ENCODE measurements at places on chromosomes 6 and 20. TPM values are rescaled to one million over a fixed set of nuclear protein-coding genes. Genes with fewer than 3 reads are reported as not detected.
A peak's percentile ranks its signal among the peaks of the same experiment; 100 is the strongest.

DNA sequence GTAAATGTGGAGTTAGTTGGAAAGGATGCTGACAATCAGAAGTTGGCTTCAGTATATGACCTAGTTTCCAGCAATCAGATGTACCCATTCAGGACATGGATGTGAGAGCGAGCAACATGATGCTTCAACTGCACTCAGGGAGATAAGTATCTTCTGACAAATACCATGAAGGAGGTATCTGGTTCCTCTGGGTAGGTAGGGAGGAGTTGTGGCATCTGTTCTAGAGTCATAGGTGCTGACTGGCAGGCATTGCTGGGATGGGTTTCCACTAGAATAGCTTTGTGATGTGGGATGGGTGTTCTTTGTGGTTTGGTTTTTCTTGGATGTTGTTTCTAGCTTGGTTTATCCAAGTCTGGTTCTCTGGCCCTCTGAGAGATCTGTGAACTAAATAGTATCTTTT is 3.9 kb upstream of the REV3L start:
- no peak for DNase-seq
- H3K4me3 ChIP-seq, result no peak overlapping the region
- H3K36me3 ChIP-seq, result peaks cover 21% of the 10 kb centered on the region
- no peak overlapping the region for H3K27ac ChIP-seq
- H3K4me1 ChIP-seq, result peaks cover 22% of the 10 kb centered on the region
- peaks cover 3% of the 10 kb centered on the region for H3K27me3 ChIP-seq

GRCh38 chr6:43759907-43760206 is 10.2 kb upstream of the VEGFA start:
- peak; percentile 5 for DNase-seq
- H3K27ac ChIP-seq, result no peak overlapping the region
- no peaks in the 10 kb centered on the region for H3K27me3 ChIP-seq
- no peak overlapping the region for H3K4me3 ChIP-seq

HSPA12B gene
- 6.3 TPM for total RNA-seq

DNA sequence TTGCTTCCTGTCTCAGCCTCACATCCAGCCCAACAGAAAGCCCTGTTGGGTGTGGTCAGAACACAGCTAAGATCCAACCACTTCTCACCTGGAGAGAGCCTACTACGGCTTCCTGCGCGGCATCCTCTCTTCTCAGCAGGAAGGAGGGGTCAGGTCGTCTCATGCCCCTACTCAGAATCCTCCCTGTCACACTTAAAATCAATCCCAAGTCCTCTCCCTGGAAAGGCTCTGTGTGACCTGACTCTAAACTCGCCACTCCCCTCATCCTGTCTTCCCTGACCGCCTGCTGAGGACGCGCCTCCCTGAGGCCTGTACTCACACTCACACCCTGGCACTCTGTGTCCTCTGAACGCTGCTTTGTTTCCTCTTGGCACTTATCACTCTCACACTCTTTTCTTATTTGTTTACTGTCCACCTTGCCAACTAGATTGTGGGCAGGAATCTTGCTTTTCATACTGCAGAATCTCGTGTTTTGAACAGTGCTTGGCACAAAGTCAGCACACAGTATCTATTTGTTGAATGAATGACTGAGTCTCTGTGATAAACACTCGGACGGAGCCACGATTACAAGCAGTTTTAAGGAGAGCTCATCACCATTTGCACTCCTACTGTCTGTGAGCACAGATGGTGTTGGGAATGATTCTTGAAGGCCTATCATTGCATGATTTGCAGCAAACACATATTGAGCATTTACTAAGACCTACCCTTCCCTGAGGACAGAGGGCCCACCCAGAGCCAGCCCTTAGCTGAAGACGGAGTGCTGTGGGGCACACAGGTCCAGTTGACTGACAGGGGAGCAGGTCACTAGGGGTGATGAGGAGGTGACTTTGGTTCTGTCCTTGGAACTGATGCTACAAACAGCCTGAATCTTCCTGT is 18.7 kb downstream of the RAB5IF start:
- H3K36me3 ChIP-seq, result no peaks in the 10 kb centered on the region
- no peaks in the 10 kb centered on the region for H3K27me3 ChIP-seq
- no peak overlapping the region for H3K4me3 ChIP-seq
- peak overlapping the region; percentile 0 for H3K27ac ChIP-seq
- peaks cover 9% of the 10 kb centered on the region for H3K4me1 ChIP-seq

GRCh38 chr6:30814146-30815040 is 69.9 kb upstream of the DDR1 start:
- peaks cover 32% of the 10 kb centered on the region for H3K4me1 ChIP-seq
- peaks cover 5% of the 10 kb centered on the region for H3K36me3 ChIP-seq
- no peak for DNase-seq
- no peaks in the 10 kb centered on the region for H3K27me3 ChIP-seq
- H3K4me3 ChIP-seq, result no peak overlapping the region

GRCh38 chr6:56076033-56076432 is 171.3 kb downstream of the COL21A1 start:
- H3K4me1 ChIP-seq, result peaks cover 4% of the 10 kb centered on the region
- peaks cover 10% of the 10 kb centered on the region for H3K36me3 ChIP-seq
- H3K27me3 ChIP-seq, result no peaks in the 10 kb centered on the region
- no peak overlapping the region for H3K27ac ChIP-seq
- DNase-seq, result no peak

DNA sequence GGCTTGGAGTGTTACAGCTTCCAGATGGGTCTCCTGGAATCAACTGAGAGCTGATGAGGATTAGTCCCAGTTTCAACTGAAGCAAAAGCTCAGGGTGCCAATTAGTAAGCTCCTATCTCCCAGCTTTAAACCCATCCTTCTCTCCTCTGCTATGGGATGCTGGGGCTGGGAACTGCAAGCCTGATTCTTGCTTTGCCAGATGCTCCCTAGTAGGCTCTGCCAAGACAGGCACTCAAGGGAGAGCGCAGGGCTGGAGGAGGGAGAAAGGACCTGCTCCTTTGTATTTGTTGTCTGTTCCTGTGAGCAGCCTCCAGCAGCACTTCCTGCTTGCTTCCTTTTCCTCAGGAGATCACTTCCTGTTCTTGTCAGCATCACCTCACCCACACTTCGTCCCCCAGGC is 309.7 kb downstream of the KIF16B start:
- H3K4me3 ChIP-seq, result no peak overlapping the region
- peaks cover 24% of the 10 kb centered on the region for H3K36me3 ChIP-seq
- H3K4me1 ChIP-seq, result no peaks in the 10 kb centered on the region
- no peak for DNase-seq
- H3K27ac ChIP-seq, result no peak overlapping the region
- peaks cover 3% of the 10 kb centered on the region for H3K27me3 ChIP-seq
